ENCODE measurements at places on chromosomes 7 and 10.

GRCh38 chr10:11697718-11698527 is 44.3 kb upstream of the ECHDC3 start:
- DNase-seq = no peak

GRCh38 chr7:123770378-123770777 is 21.6 kb upstream of the WASL start:
- no peak for DNase-seq

DNA sequence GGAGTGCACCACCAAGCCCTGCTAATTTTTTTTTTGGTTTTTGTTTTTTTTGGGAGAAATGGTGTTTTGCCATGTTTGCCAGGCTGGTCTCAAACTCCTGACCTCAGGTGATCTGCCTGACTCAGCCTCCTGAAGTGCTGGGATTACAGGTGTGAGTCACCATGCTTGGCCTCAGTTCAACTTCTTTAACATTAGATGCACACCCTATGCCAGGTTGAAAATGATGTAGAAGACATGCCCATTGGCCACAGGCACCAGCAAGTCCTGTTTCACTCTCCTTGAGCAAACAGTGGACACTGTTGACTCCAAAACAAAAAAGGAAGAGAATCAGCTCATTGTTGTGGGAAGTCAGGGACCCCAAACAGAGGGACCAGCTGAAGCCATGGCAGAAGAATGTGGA is 1205.3 kb downstream of the REEP3 start:
- DNase-seq = no peak

- DNase-seq = no peak
Observed at GRCh38 chr10:29841724-29842649, 207.2 kb upstream of the SVIL start.

DNA sequence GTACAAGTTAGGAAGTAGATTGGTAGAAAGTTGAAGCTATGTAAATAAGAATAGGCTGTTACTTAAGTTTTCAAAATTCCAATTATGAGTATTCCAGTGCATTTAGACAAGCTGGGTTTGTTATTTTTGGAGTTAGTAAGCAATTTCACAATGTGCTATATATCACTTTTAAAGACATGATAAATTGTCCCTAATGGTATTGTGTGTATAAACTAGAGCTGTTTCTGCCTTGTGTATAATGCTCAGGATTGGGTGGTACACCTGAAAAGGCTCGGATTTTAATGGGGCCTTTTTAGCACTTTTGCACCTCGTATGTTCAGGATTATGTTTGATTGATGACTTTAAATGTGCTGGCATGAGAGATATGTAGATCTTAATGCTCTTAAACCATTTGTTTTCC is 175.8 kb downstream of the VTI1A start:
- no peak for DNase-seq

- no peak for DNase-seq
Observed at GRCh38 chr10:76582531-76582930, 1055.1 kb downstream of the KCNMA1 start.

- no peak for DNase-seq
Observed at GRCh38 chr7:47893238-47893637, 55.0 kb downstream of the PKD1L1 start.

- DNase-seq = no peak
Observed at GRCh38 chr10:25698638-25699037, 235.4 kb upstream of the MYO3A start.

DNA sequence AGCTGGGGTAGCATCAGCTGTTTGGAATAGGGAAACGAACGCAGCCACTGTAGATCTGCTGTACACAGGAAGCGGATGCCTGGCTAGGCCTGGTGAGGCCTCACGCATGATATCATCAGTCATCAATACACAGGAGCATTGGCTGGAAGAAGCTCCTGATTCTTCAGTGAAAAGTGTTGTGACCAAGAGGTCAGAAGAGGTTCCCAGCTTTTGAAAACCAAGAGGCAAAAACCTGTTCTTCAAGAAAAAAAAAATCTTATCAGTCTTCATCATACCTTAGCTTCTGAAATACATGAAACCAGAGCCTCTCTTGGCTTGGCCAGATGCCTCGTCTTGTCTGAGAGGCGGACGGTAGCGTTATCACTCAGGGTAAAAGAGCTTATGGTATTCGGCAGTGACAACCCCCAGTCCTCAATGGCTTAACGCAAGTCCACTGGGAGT is 139.3 kb upstream of the TCF7L2 start:
- no peak for DNase-seq

GRCh38 chr7:120064565-120064964 is 208.4 kb upstream of the KCND2 start:
- DNase-seq = no peak

DNA sequence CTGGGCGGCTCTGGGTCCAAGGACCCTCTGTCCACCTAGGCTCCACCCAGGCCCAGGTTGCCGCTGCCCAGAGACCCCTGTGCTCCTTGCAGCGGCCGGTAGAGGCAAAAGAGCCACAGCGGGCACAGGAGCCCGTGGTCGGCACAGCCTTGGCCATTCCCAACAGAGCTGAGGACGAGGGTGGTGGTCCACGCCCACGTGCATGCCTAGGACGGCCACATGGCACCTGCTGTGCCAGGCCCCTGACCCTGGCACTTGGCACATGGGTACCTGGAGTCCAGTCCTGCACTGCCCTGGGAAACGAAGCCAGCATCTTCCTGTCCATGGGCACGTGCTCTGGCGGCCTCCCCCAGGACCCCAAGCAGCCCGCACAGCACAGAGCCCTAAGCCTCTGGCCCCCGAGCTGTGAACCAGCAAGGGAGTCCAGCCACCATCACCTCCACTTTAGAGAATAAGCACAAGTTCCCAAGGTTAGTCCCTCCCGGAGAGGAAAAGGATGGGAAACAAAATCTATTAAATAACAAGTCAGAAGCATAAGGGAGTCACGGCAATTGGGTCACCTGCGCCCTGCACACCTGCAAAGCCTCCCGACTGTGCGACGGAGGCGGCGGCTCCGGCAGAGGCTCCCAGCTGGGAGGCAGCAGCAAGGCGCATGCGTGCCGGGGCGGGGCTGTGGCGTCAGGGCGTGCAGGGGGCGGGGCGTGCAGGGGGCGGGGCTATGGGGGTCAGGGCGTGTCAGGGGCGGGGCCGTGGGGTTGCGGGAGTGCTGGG is 59.1 kb downstream of the STK32C start:
- peak; percentile 44 for DNase-seq
